Fibroblast of gingiva (primary cell): ENCODE measurements at places on chromosomes 5 and 9.

GRCh38 chr9:76372336-76372735 lies 21.9 kb downstream of the RFK start:
- DNase-seq, result no peak

GRCh38 chr5:32794086-32794485 lies 83.0 kb downstream of the NPR3 start:
- peak; percentile 31 for DNase-seq

GRCh38 chr5:1448511-1449011 lies 3.3 kb upstream of the SLC6A3 start:
- no peak for DNase-seq

DNA sequence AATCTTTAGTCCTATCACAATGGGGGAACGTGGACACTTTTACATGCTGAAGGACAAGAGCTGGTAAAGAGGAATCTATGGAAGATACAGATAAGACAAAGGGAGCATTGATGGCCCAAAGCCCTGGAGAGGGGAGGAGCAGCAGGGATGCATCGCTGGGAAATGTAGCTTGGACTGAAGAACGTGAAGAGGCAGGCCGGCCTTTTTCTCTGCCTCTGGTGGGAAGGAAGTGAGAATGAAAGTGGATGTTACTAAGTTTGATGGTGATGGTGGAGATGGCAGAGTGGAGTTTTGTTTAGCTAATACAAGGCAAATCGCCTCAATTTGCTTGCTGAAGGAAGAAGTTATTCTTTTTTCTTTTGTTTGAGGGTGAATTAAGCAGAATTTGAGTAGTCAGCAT lies 124.6 kb upstream of the TAF11L2 start:
- DNase-seq, result no peak

DNA sequence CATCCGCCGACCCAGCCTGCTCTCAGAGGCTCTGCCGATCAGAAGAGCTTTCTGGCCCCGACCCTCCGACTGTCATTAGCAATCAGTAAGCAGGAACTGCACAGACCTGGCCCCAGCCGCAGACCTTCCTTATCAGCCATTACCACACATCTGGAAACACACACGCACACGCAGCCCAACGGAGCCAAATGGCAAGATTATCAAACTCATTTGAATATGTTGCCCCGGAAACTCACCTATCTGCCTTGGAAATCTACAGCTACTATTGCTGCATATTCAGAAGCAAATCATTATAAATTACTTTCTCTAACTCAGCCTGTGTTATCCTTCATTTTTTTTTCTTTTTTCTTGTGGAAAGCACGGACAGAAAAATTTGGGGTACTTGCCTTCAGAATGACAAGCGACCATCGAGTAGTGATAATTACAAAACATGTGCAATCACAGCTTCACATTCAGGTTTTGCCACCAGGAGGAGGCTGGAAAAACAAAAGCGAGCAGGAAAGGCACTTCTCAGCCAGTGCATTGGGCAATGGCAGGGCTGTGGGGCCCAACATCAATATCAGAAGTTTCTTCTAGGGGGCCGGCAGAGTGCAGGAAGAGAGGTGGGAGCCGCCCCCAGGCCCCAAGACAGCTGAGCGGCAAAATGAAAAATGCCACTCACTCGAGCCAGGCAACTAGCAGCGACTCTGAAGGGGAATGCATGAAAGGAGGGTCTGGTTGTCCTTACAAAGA lies 122.3 kb downstream of the VAV2 start:
- no peak for DNase-seq

DNA sequence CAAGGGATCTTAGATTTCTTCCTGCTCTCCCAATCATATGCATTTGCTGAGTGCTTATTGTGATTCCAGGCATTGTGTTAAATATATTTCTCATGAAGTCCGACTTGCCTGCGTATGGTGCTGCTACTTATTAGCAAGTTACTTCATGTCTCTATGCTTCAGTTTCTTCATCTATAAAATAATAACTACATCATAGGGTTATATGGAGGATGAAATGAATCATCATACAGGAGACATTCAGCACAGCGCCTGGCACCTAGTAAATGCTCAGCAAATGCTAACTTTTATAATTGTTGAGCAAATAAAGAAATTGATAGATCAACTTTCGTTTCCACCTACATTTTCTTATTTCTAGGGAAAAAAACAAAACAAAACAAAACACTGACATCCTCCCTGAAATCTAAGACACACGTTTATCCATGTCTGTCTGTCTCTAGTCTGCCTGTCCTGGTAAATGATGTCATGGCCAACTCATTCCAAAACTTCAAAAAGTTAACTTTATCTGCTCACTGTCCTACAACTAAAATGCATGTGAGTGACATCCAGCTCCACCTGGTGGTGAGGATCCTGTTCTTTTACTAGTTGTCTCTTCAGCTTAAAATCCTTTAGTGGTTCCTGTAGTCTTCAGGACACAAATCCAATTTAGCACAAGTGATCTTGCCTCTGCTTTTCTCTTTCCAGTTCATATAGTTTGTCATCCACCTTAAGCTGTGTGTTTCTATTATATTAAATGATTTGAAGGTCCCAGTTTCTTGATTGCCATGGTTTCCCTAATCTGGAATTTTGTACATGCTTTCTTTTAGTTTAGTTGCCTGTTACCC lies 27.7 kb downstream of the PPP3R2 start:
- DNase-seq, result peak; percentile 13

GRCh38 chr9:129624947-129625346 lies 1.0 kb upstream of the NTMT1 start:
- no peak for DNase-seq

- DNase-seq, result no peak
These were observed 4.8 kb downstream of the MTX3 start for GRCh38 chr5:79986260-79986659.

DNA sequence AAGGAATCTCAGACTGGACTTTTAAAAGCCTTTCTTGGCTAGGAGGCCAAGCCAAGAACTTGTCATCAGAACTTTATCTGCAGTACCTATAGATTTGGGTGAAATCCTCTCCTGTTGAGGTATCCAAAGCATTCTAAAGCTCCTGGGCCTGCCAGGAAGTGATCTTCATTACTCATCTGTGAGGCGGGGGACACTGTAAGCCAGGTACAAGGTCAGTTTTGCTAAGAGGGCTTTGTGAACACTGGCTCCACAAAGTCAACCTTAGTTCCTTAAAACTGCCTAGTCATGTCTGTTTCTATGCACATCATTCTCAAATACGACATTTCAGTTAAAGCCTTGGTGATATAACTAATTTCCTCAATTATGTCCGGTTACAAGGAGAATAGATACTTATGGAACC lies 236.7 kb downstream of the PIK3R1 start:
- no peak for DNase-seq

- peak; percentile 77 for DNase-seq
These were observed 19.0 kb downstream of the OLFML2A start for GRCh38 chr9:124795881-124796431.

DNA sequence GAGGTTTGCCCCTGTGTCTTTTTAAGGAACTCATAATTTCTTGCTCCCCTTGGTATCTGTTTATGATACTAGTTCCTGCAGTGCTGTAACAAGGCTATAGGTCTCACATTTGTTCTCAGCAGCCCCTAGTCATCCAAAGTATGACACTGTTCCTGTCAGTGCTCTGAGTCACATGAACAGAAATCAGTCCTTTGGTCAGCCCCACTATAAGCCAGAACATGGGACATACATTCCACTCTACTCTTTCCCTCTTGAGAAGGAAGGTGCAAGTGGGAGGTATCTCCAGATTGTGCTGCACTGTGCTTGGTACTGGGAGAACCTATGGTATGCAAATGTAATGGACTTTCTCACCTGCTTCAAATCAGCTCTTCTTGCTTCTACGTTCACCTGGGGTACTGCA lies 87.0 kb downstream of the IARS1 start:
- no peak for DNase-seq

GRCh38 chr5:54872810-54873209 lies 112.6 kb downstream of the ESM1 start:
- no peak for DNase-seq

DNA sequence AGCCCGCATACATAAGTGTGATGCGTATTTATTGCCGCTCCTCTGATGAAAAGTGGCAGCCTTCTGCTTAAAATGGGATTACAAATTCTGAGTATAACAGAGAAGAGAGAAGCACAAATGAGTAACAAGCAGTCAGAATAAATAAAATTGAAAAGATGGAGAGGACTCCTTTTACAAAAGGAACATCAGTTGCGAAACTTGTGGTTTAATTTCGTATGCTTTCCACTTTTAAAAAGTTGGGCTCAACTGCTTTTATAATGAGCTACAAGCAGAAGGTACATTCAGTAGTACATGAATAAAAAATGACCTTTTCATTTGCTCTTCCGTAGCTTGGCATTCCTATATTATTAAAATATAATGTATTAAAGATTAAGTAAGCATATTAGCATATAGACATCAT lies 320.0 kb downstream of the FBXL17 start:
- DNase-seq, result peak; percentile 49

GRCh38 chr9:28892538-28892937 lies 1319.3 kb upstream of the C9orf72 start:
- DNase-seq, result no peak

DNA sequence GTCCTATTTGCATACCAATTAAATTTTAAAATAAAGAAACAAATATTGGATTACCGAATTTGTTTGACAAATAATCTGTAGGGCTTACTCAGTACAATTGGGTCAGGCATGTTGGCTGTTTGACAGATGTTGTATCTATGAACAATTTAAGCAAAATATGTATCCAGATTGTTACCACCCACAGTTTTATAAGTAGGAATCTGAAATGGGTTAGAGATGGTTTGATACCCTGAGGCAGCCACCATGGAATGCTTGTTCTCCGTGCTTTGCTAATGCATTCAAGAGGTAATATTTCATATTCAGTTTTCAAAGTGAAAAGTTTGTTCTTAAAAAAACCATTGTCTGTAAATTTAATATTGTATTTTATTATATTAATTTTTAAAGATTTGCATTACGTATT lies 285.1 kb upstream of the ARRDC3 start:
- DNase-seq, result no peak

GRCh38 chr5:177472460-177473442 lies 683 bp downstream of the DBN1 start:
- no peak for DNase-seq

DNA sequence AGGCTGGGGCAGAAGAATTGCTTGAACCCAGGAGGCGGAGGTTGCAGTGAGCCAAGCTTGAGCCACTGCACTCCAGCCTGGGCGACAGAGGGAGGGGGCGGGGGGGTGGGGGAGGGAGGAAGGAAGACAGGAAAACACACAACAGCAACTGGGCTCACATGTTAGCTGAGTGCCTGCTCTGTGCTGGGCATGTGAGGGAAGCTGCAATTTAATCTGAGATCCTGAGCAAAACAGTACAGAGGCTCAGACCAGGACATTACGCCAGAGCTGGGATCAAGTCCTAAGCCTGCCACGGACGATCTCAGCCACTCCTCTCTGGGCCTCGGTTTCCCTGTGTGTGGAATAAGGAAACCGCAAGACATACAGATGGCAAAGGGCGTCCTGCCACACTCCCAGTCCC lies 119.1 kb downstream of the VAV2 start:
- no peak for DNase-seq

- no peak for DNase-seq
These were observed 42.7 kb upstream of the SRFBP1 start for GRCh38 chr5:121919046-121919445.

DNA sequence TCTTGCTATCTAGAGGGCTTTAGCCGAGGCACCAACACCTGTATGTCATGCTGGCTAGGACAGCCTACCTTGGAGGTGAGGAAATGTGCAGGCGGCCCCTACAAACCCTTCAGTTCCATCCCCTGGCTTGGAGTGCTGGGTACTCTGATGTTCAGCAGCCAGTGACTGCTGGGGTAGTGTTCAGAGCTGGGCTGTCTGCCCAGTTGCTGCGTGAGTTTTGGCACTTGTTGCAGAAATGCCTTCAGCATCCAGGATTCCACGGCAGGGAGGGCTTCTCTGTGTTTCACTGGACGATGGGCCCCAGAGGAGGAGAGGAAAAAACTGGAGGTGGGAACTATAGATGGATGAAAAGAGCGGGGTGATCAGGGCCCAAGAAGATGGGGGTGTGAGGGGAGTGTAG lies 10.4 kb downstream of the SWI5 start:
- peak; percentile 20 for DNase-seq

GRCh38 chr9:6941501-6941900 lies 183.7 kb downstream of the KDM4C start:
- no peak for DNase-seq

GRCh38 chr9:107778661-107779060 lies 289.1 kb upstream of the KLF4 start:
- no peak for DNase-seq

GRCh38 chr5:201672-202071 lies 10.4 kb downstream of the LRRC14B start:
- DNase-seq, result no peak

GRCh38 chr5:67246546-67247268 lies 50.1 kb upstream of the CD180 start:
- peak; percentile 12 for DNase-seq

DNA sequence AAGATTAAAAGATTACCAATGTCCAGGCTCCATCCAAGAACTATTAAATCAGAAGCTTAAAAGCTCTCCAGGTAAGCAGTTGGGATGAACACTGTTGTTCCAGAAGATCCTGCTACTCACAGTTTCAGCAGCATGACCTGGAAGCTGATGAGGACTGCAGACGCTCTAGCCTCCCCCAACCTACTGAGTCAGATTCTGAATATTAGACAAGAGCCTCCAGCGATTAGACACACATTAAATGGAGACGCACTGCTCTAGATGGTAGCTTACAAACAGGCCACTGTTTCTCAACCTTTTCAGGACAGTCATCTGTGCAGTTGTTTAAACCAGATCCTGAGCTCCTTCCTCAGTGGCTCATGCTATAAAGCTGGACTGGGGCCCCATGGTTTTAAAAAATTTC lies 54.3 kb downstream of the MTMR12 start:
- DNase-seq, result no peak

DNA sequence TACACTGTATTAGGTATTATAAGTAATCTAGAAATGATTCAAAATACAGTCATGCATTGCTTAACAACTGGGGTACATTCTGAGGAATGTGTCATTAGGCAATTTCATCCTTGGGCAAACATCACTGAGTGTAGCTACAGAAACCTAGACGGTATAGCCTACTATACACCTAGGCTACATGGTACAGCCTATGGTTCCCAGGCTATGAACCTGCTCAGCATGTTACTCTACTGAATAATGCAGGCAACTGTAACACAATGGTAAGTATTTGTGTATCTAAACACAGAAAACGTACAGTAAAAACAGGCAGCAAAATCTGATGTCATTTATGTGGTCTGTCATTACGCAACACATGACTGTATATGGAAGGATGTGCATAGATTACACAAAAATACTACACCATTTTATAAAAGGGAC lies 96.8 kb downstream of the RAPGEF6 start:
- peak; percentile 73 for DNase-seq

DNA sequence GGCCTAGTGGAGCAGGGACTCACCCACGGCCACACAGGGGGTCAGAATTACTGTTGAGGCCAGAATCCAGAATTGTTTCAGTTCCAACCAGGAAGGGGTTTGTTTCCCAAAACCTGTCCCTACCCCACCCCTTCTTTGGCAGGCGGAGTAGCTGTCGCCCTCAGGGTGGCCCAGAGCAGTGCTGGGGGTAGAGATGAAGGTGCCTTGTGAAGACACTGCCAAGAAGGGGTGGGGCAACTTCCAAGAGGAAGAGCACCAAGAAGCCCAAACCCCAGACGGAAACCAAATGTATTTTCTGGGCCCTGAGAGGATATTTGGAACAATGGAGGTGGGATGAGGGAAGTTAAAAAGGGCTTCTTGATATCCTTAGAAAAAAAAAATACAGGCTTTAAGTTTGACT lies 11.4 kb upstream of the NDST1 start:
- DNase-seq, result no peak
